HFFc6 (cell line): ENCODE measurements at places on chromosomes 16 and 17. TPM values are rescaled to one million over a fixed set of nuclear protein-coding genes. Genes with fewer than 3 reads are reported as not detected.
A peak's percentile ranks its signal among the peaks of the same experiment; 100 is the strongest.

GRCh38 chr16:46920402-46921068 lies 36.4 kb downstream of the GPT2 start:
- DNase-seq, result no peak

GRCh38 chr16:24525970-24526559 lies 13.3 kb upstream of the RBBP6 start:
- DNase-seq, result peak; percentile 80

DNA sequence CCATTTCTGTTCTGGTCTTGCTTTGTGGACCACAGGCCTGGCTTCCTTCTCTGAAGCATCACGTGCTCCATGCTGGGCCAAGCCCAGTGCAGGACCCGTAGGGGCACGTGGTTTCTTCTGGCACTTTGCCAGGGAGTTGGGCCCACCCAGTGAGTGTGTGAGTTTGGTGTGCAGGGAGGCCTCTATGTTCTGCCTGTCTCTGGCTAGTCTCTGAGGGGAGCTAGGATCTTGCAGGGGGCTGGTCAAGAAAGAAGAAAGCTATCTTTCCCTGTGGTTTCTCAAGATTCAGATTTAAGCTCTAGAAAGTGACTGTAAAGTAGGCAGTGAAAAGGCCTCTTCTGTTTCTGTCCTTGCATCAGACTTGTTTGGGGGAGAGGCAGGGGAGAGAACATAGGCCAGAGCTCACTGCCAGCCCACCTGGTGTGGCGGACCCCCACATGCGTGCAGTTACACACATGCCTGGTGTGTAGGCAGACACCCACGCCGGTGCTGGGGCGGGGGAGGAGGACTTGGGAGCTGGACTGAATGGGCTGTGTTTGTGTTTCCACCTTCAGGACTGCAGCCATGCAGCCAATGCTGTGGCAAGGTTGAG lies 11.8 kb downstream of the LASP1 start:
- DNase-seq, result no peak

DNA sequence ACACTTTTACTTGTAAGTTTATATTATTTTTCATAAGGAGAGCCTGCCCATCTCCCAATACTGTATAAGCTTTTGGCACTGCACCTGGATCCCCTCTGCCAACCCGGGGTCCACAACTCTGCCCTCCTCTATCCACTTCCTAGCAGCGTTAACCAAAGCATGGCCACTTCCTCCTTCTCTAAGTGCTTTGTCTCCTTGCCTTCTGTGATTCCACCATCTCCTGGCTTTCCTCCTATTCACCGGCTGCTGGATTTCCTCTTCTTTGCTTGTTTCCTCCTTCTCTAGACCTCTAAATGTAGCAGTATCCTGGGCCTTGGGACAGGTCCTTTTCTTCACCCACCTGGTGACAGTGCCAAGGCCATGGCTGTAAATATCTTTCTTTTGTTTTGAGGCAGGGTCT lies 20.0 kb upstream of the WFIKKN2 start:
- no peak for DNase-seq

- DNase-seq, result no peak
These were observed 572 bp downstream of the PGP start for GRCh38 chr16:2213817-2214718.

Gene PPP1R27
- total RNA-seq, result not detected in 3 replicates

Gene KCNH4
- total RNA-seq, result not detected in 3 replicates

- no peak for DNase-seq
These were observed 727 bp upstream of the TENT4B start for GRCh38 chr16:50152351-50152806.

Gene RPS2
- total RNA-seq, result 2,418 to 2,863 TPM (median 2,578 TPM) in 3 replicates

GRCh38 chr16:2686912-2687507 lies 4.7 kb downstream of the KCTD5 start:
- DNase-seq, result no peak

DNA sequence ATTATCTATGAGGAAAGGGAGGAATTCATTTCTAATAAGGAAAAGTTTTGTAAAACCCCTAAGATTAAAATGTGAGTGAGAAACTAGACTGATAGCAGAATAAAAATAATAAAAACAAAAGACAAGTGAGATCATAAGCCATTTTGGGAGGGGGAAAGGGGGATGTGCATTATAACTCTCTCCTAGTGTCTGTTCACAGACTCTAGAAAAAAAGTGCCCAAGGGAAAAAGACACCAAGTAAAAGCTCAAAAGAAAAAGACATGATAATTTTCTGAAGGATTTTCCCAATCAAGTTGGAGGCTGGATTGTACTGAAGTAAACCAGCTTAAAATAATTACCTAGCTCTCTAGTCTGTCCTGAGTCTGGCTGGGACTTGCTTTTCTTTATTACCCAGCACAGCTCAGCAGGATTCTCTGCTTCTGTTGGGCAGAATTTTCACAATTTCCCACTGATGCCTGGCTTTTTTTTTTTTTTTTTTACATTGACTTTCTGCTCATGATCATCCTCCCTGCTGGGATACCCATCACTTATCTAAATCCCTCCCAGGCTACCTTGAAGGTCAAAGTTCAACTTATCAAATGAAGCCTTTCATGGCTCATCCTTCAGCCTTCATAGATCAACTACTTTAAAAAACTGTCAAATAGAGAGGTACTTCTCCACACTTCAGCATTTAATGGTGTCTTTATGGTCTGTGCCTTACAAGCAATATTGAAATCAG lies 124.2 kb upstream of the KCNJ16 start:
- no peak for DNase-seq

- DNase-seq, result peak; percentile 9
These were observed 4.5 kb upstream of the UNC13D start for GRCh38 chr17:75848523-75849278.

DNA sequence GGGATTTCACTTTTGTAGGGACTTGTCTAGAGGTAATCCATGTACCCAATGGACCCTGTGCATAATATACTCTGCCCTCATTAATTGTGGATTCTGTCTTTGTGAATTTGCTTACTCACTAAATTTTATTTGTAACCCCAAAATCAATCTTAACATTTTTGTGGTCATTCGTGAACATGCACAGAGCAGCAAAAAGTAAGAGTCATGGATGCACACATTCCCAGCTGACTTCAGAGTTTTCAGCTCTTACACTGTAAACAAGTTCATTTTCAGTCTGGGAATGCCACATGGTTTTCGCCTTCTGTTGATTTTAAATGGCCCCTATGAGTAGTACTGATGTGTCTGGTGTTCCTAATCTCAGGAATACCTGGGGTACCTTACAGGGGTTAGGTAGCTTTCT lies 24.3 kb downstream of the TAC4 start:
- peak; percentile 25 for DNase-seq

DNA sequence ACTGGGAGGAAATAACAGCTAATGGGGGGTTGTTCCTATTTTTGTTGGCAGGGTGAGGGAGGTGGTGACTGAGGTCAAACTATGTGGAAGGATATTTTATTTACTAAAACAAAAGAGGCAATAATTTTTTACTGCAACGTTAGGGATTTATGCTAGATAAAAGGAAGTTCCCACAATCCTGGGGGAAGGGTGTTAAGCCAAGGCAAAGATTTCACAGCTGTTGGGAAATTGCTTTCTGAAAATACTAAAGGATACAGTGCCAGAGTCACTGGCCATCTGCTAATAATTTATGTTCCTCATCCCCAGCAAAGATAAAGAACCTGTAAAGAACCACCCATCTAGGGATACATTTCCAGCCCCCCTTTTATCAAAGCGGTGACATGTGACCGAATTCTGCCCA lies 756.0 kb upstream of the RBFOX1 start:
- no peak for DNase-seq

Gene VKORC1
- 137 to 185 TPM (median 173 TPM) in 3 replicates for total RNA-seq

GRCh38 chr17:17445296-17445924 lies 31.4 kb upstream of the MED9 start:
- DNase-seq, result no peak

- no peak for DNase-seq
These were observed 28.2 kb downstream of the TAC4 start for GRCh38 chr17:49819651-49820050.

GRCh38 chr16:48487287-48487686 lies 102.1 kb upstream of the SIAH1 start:
- DNase-seq, result no peak

DNA sequence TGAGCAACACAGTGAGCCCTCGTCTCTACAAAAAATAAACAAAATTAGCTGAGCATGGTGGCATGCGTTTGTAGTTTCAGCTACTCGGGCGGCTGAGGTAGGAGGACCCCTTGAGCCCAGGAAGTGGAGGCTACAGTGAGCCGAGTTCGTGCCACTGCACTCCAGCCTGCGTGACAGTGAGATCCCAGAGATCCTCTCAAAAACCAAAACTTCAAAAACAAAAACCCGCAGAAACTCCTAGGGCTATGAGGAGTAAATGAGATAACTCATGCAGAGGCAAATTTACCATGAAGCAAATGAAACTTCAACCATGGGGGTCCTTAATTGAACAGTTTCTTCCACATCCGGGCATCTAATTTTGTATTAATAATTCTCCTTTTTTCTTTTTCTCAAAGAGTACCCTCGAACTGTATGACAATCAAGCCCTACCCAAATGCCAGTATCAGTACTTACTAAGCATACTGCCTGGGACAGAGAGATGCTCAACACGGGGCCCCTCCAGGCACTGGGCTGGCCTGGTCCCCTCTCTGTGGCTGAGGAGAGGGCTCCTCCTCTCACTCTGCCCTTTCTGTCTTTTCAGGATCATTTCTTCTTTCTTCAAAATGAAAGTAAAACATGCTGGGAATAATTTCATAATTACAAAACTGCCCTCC lies 789 bp upstream of the PIPOX start:
- DNase-seq, result no peak

Gene SDR42E2
- total RNA-seq, result not detected in 3 replicates

Gene TBC1D3E
- total RNA-seq, result not detected in 3 replicates

DNA sequence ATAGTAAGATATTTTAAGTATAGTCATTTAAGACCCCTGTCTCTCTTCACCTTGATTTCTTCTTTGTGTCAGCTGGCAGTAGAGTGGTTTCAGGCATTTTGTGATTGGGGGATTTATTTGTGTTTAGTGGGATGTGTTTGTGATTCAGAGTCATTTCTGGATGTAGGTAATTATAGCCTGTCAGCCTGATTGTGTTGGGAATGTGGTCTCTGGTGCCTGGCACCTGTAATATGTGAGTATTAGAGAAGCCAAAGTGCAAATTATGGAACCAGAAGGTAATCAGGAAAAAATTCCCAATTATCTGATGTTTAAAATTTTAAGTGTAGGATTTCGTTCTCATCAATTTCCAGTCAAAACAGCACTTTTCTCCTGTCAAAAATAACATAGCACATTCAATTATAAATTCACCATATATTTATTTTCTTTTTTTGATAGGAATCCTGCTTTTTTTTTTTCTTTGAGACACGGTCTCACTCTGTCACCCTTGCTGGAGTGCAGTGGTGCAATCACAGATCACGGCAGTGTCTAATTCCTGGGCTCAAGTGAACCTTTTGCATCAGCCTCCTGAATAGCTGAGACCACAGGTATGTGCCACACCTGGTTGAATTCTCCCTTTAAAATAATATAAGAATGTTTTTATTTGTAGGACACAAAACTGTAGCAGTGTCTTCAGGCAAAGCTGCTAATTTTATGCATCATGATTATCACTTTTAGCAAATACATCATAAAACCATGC lies 42.7 kb downstream of the ATF7IP2 start:
- DNase-seq, result no peak

DNA sequence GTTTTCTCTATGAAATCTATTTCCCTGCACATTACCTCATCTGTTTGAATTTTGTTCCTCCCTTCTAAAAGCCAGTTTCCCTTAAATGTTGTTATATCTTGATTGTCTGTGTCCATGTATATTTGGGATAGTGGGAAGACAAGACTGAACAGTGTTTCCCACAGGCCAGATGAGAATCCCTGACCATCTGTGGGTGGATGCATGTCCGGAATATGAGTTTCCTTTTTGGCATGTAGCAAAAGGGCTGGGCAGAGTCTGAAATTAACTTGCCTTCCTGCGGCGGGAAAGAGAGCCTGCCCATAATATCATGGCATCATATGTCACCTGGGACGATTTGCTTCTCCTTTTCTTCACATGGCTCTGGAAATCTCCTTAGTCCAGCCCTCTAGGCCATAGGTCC lies 385.8 kb upstream of the MAF start:
- no peak for DNase-seq

Gene ABCA10
- 0.17 TPM in 1 of 3 replicates, not detected in the others for total RNA-seq

- DNase-seq, result no peak
These were observed 85.5 kb upstream of the HNF1B start for GRCh38 chr17:37830151-37830993.

DNA sequence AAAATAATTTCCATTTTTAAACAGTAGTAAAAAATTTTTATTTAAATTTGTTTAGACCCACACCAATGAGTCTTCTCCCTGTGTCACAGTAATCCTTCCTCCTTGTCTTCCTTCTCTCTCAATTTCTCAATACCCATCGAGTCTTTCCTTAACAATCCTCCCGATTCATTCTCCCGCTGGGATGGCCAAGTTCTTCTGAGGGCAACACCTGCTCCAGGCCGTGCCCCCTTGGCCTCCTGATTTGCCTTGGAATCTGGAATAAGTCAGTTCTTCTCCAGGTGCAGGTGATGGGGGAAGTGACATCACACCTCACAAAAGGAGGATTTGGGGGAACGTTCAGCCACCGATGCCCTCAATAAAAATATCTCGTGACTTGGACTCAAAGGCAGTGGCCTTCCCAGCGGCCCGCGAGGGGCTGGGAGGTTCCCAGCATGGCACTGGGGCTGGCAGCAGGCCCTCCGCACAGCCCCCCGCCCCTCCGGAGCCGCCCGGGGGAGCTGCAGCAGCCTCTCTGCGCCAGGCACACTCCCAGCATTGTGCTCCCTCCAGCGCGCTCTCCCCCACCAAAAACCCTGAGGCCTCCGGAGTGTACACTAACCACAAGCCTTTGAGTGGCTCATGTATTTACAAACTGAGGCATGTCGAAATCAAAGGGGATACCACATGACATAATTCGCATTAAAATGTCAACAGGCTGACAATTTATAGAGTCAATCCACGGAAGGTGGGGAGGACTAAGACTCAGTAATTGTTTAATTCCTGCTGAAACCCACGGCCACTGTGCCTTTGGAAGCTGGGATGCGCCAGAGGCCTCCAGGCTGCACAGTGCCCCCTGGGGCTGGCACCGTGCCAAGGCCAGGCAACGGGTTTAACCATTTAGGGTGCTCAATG lies 120.5 kb downstream of the ZFHX3 start:
- peak; percentile 80 for DNase-seq

GRCh38 chr16:71514476-71514875 lies 11.8 kb upstream of the CHST4 start:
- DNase-seq, result no peak

GRCh38 chr17:78925662-78926555 lies 722 bp upstream of the TIMP2 start:
- peak; percentile 83 for DNase-seq

DNA sequence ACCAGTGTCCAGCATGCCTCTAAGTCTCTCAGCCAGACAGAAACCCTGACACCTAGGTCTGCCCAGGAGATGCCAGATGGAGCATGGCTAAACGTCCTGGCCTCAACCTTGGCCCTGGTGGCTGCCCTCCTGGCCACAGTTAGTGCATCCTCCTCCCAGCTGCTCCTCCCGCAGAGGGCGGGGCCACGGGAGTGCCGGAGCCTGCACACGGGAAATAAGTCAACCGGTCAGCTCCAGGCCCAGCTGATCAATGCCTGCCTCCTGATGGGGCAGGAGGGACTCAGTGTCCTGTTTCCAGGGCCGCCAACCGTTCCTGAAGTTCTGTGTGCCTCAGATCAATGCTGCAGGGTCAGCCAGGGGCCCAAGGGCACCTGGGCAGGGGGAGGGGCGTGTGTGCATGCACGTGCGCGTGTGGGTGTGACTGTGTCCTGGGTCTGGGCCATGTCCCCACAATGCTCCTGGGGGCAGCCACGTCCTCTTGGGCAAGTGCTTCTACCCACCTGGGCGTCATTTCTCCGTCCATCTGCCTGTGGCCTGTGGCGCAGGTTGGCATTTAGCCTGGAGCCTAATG lies 4.6 kb upstream of the KCNJ12 start:
- DNase-seq, result no peak

GRCh38 chr17:5877948-5878347 lies 192.2 kb upstream of the WSCD1 start:
- DNase-seq, result no peak

Gene KCNJ2
- 0.19 to 0.50 TPM (median 0.29 TPM) in 3 replicates for total RNA-seq
